Sigmoid colon (tissue), 7 donors: ENCODE measurements at places on chromosomes 3 and 15. TPM values are rescaled to one million over a fixed set of nuclear protein-coding genes. Genes with fewer than 3 reads are reported as not detected.

ZMYND10 gene
- total RNA-seq = not detected

ARHGEF26 gene
- 92.8 TPM for total RNA-seq

ARPIN gene
- 22.5 TPM for total RNA-seq

DGKG gene
- total RNA-seq = 6.1 TPM

NR2E3 gene
- not detected for total RNA-seq

PCLAF gene
- 1.7 TPM for total RNA-seq

GOLGA8R gene
- 6.9 TPM for total RNA-seq

PLSCR5 gene
- not detected for total RNA-seq

FLNB gene
- 121 TPM for total RNA-seq

TTLL13 gene
- total RNA-seq = not detected

CYP11A1 gene
- not detected for total RNA-seq

IGDCC3 gene
- total RNA-seq = 0.55 TPM

GOLGA8M gene
- 0.82 TPM for total RNA-seq

SLC2A2 gene
- total RNA-seq = not detected

PRSS50 gene
- total RNA-seq = 0.16 TPM

UCN2 gene
- not detected for total RNA-seq

GOLGA8J gene
- total RNA-seq = not detected

ADAMTSL3 gene
- total RNA-seq = 29.2 TPM

XCR1 gene
- total RNA-seq = under 0.01 TPM

SOX14 gene
- total RNA-seq = not detected

MYRIP gene
- 2.2 TPM for total RNA-seq

MINAR1 gene
- total RNA-seq = 0.28 TPM

TM6SF1 gene
- total RNA-seq = 6.4 TPM

MED12L gene
- total RNA-seq = 0.71 TPM

MAPK6 gene
- total RNA-seq = 20.3 TPM

ERICH6 gene
- total RNA-seq = not detected

PCOLCE2 gene
- 7.7 TPM for total RNA-seq

EHD4 gene
- total RNA-seq = 12.1 TPM

SAMD7 gene
- total RNA-seq = not detected

DAZL gene
- total RNA-seq = 0.36 TPM

TRIM42 gene
- total RNA-seq = not detected

BBX gene
- total RNA-seq = 93.3 TPM

PRR20G gene
- total RNA-seq = not detected

GNAT1 gene
- not detected for total RNA-seq

CDC25A gene
- 3.9 TPM for total RNA-seq

SPSB4 gene
- 0.27 TPM for total RNA-seq

HDDC3 gene
- total RNA-seq = 5.2 TPM

C2CD4A gene
- 0.27 TPM for total RNA-seq

SI gene
- total RNA-seq = under 0.01 TPM

TIGIT gene
- total RNA-seq = 0.33 TPM

FEZF2 gene
- total RNA-seq = not detected

GUCA1C gene
- total RNA-seq = not detected

RTP3 gene
- not detected for total RNA-seq

USP13 gene
- 11.1 TPM for total RNA-seq

STARD5 gene
- 6.4 TPM for total RNA-seq

SERPINI2 gene
- not detected for total RNA-seq

CDHR4 gene
- 0.99 TPM for total RNA-seq

PLIN1 gene
- 1.4 TPM for total RNA-seq

EOMES gene
- not detected for total RNA-seq

HDC gene
- 1.1 TPM for total RNA-seq

MYLK gene
- 1,169 TPM for total RNA-seq

GCSAM gene
- not detected for total RNA-seq

WNT5A gene
- total RNA-seq = 11.9 TPM

LMLN gene
- total RNA-seq = 3.3 TPM

IFT122 gene
- 15.8 TPM for total RNA-seq

CHST2 gene
- total RNA-seq = 4.4 TPM

TMCO5A gene
- not detected for total RNA-seq

CCDC54 gene
- not detected for total RNA-seq

MKRN2 gene
- 28.8 TPM for total RNA-seq

AP3B2 gene
- 2.5 TPM for total RNA-seq
